ENCODE measurements at places on chromosomes 5 and 9.

DNA sequence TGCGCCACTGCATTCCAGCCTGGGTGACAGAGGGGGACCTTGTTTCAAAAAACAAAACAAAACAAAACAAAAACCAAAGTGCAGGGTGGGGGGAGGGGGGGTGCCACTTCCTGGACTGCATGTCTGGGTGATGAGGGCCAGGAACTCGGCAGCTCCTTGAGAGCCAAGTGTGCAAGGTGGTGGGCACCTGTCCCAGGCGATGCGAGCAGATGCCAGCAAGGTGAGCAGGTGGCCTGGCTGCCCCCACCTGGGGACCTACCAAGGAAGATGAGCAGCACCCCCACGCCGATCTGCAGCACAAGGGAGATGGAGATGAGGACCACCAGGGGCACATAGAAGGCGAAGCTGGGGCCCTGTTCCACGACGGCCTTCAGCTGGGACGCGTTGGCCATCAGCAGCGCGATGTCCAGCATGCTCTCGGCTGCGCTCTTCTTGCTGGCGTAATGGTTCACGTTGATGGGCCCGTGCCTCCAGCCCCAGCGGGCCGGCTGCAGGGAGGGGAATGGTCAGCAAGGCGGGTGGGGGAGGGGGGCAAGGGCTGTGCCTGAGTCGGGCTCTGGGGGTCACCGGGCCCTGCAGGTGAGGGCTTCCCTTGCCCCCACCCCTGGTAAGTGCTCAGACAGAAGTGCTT lies 7.8 kb downstream of the NINJ1 start:
- no peak for DNase-seq

GRCh38 chr5:177116631-177117373 lies 16.8 kb upstream of the NSD1 start:
- peak; percentile 70 for DNase-seq

- no peak for DNase-seq
Observed at GRCh38 chr9:71637926-71638325, 130.4 kb downstream of the CEMIP2 start.

DNA sequence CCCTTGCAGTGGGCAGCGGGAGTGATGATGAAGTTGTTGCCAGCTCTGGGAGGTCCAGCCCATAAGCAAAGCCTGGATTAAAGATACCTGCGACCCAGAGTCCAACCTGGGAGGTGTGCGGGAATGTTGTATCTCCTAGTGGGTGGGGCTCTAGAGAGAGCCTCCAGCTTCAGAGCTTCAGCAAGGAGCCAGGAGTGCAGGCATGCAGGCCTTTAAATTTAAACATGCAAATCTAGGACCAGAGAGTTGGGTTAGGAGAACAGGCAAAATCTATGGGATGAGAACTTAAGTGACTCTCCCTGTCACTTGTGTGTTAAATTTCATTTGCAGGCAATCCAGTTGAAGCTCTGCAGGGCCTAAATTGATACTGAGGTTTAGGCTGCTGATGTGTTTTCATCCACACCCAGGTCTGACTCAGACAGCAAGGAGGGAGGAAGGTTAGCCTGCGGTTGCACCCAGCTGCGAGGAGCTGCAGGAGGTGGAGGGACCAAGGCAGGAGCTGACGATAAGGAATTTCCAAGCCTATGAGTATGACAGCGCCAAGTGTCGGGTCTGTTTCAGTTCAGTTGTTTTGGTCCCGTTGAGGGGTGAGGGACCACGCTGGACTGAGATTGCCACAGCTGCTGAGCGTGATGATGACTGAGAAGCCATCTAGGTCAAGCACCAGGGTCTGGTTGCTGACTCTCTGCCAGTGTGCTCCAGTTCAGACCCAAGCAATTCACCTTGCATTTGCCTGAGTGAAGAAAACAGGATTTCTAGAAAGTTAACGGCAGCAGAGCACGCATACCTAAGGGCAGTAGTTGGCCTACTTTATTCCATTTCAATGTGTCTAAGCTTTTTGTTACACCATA lies 243.0 kb downstream of the ICE1 start:
- DNase-seq, result no peak

DNA sequence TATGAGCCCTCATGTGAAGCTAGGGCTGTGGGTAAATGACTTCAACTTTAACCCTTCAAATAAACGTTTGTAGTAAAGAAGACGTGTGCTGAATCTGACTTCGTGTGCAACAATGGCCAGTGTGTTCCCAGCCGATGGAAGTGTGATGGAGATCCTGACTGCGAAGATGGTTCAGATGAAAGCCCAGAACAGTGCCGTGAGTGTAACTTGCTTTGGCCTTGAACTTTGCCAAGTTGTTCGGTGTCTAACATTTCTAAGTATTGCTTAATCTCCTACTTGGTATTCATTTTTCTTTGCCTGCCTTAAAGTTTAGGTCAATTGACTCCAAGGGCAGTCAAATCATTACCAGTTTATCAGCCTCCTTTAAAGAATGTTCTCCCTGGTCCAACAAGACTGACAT lies 18.2 kb downstream of the VLDLR start:
- DNase-seq, result no peak

- no peak for DNase-seq
Observed at GRCh38 chr9:96217294-96217707, 84.7 kb downstream of the HSD17B3 start.

GRCh38 chr5:147483961-147484707 lies 25.7 kb downstream of the DPYSL3 start:
- DNase-seq, result no peak

DNA sequence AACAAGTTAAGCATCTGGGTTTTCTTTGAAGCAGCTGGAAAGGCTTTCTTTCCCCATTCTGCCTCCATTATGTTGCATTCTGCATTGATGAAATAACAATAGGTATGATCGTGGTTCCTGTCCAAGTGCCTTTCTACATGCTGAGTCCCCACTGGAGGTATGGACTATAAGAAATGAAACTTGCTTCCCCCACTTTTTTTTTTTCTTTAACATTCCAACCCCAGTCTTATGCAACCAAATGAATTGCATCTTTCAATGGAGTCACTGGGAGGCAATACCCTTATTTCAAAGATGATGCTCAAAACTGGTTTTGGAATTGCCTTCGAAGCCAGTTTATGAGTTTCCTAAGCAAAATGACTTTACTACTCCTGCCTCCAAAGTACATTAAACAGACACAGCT lies 58.9 kb downstream of the ARSB start:
- DNase-seq, result no peak

GRCh38 chr5:80989883-80990282 lies 29.7 kb downstream of the RASGRF2 start:
- DNase-seq, result no peak

DNA sequence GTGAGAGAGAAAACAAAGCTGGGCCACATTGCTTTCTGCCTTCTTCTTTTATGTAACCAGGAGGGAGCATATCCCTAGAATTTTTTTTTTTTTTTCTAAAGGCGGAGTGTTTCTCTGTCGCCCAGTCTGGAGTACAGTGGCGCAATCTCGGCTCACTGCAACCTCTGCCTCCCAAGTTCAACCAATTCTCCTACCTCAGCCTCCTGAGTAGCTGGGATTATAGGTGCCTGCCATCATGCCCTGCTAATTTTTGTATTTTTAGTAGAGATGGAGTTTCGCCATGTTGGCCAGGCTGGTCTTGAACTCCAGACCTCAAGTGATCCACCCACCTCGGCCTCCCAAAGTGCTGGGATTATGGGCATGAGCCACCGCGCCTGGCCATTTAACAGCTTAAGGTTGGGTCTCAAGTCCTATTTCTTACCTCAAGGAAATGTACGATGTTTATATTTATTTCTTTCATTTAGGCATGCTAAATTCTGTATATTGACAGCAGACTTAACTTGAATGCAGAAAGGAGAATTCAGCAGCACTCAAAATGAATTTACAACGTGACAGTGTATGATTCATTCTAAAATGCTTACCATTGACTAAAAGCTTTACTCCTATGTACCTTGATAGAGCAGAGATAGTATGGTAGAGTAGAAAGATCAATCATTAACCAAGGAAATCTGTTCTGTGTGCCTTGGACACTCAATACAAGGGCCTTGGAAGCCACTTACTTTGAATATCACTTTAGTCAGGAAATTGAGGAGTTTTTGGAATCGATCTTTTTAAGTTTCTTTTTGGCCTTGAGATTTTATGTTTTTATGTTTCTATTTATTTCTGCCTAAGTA lies 100.9 kb downstream of the F2RL2 start:
- no peak for DNase-seq
